Activated T-helper 1 cell treated with anti-CD3 and anti-CD28 coated beads, Interleukin-2, amount 50 U/mL, for 16 hours (primary cell): ENCODE measurements at places on chromosomes 6 and 20.

DNA sequence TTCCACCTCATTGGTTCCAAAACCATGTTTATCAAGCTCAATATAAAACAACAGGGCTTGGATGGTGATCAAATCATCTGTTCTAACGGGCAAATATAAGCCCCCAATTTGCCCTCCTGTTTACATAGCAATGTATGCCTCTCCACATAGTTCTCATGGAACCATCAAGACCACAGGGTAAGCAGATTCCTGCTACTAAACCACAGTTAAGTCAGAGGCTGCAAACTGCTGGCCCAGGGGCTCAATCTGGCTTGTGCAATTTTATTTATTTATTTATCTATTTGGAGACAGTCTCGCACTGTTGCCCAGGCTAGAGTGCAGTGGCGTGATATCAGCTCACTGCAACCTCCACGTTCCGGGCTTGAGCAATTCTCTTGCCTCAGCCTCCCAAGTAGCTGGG is 18.9 kb upstream of the MTHFD1L start:
- DNase-seq = no peak

- DNase-seq = no peak
Measured at GRCh38 chr6:28531479-28532128, 5.9 kb downstream of the GPX5 start.

DNA sequence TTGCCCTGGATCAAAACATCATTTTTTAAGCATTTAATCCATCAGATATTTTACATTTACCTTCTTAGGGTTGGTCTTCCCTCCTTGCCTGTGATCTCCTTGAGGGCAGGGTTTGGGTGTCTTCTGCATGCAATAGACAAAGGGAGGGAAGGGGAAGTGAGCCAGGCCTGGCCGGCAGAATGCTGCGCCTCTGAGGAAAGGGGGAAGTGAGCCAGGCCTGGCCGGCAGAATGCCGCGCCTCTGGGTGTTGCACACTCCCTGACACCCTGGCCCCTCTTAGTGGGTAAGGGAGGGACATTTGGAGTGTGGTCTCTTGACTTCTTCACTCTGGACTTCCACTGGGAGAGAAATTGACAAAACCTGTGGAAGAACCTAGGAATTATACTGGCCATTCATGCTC is 12.4 kb downstream of the PSMF1 start:
- DNase-seq = no peak

DNA sequence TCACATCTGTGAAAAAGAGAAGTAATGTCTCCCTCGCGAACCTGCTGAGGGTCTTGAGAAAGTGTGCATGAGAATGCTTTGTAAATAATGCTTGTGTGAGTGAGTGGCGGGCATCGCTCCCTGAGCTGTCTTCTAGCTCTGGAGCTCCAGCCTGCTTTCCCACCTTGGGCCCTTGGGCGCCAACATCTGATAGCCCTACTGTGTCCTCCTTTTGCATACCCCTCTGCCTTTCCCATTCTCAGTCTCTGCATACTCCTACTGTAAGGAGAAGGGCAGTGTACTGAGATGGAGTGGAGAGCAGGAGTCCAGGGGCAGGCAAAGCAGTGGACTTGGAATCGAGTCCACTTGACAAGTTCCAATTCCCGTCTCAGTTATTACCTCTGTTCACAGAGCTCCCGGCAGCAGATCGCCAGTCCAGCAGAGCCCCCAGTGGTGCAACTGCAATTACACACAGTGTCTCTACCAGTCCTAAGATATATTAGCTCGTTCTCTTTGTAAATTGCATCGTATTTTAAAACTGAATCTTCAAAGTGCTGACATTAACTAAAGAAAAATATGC is 847 bp upstream of the NCR2 start:
- DNase-seq = no peak

DNA sequence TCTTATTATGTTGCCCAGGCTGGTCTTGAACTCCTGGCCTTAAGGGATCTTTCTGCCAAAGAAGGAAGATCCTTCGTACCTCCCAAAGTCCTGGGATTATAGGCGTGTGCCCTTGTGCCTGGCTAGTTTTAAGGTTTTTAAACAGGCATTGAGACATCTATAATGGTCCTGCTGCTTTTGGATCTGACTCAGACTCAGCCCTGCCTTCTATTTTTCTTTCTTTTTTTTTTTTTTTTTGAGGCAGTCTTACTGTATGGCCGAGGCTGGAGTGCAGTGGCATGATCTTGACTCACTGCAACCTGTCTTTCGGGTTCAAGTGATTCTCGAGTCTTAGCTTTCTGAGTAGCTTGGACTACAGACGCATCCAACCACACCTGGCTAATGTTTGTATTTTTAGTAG is 73.7 kb downstream of the PHF20 start:
- no peak for DNase-seq

GRCh38 chr6:112332274-112332673 is 14.9 kb upstream of the RFPL4B start:
- no peak for DNase-seq

DNA sequence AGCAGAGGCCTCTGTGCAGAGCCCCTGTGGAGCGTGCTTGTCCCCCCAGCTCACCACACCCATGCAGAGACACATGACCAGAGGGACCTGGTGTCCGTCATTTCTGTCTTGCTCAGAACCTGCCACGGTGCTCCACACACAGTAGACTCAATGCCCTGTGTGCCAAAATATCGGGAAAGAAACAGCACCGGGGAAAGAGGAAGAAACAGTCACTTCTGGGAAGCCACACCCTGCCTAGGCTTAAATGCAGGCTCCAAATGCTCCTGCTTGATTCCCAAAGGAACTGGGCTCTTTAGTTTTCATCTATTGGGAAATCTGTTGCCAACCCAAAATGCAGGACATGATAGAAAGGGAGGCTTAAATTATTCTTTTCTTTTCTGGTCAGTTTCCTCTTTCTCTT is 503.9 kb downstream of the CD83 start:
- DNase-seq = no peak

DNA sequence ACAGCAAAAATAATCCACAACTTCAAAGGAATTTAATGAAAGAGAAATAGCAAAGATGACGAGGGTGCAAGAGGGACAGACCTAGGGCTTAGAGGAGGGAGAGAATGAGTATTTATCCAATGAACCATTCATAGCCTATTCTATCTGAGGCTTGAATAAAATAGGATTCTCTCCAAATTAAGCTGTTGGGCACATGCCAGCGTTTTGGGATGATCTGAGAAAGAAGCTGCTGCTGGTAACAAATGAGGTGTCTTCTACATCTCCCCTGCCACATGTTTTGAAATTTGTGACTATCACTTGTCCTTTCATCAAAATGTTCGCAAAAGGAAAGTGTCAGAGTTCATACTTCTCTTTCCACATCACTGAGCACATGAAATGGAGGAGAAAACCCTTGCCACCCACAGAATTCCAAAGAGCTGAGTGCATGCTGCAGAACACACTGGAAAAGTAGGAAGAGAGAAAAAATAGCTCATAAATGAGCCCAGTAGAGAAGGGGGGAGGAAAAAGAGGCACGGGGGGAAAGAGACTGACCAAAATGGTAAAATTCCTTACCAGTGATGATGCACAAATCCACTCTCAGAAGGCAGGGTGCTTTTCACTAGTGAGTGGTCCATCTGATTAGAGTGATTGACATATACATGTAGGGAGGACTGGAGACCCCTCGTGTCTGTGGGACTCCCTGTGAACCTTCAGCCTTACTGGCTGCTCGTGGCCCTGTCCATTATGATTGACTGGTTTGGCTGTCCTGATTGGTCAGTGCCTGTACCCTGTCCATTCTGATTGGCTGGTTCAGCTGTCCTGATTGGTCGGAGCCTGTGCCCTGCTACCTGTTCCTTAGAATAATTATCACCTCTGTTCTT is 180.5 kb downstream of the OGFRL1 start:
- no peak for DNase-seq

DNA sequence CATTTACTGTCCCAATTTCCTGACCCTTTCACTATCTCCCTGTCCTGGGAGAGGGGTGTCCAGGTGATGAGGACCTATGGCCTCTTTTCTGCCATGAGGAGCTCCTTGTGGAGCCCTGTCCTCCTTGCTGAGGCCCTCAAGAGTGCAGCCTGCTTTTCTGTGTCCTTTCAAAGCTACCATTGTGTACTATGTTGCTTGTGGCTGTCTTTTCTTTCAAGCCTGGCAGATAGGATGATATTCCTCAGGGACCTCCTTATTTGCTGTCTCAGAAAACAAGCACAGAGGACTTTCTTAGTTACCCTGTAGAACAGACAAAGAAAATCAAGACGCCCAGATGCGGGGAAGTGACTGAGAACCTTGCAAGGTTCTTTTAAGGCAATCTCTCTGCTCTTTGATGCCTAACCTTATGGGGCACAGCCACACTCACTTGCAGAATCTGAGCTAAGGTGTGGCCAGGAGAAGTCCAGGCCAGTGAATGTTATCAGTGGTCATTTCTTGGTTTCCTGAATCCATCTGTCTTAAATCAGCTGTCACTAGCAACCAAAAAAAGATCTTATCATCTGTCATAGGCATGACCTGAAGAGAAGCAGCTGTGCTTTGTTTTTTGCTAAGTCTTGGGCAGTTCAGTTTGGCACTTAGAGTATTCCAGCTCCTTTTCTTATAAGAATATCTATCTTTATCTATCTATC is 17.2 kb downstream of the CARMIL1 start:
- DNase-seq = no peak

- no peak for DNase-seq
Measured at GRCh38 chr20:23461180-23461579, 8.5 kb upstream of the CST11 start.

GRCh38 chr6:33313105-33313708 is 671 bp downstream of the TAPBP start:
- DNase-seq = no peak

DNA sequence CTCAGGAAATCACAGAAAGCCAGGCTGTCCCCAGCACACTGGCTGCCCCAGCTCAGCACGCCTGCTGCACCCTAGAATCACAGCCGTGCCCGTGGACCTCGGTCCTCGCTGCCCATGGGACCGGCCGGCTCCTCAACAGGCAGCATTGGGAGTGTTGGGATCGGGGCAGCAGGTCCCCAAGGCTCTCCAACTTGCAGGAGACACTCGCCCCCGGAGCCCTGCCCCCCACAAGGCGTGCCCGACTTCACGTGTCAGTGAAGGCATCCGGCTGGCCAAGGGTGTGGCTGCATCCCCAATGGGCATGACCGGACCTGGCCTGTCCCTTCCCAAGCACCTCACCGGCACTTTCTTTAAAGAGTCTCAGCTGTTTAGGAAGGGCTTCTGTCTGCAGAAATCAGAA is 3.0 kb upstream of the NTSR1 start:
- DNase-seq = no peak

- no peak for DNase-seq
Measured at GRCh38 chr20:11905460-11906179, 12.1 kb upstream of the BTBD3 start.

DNA sequence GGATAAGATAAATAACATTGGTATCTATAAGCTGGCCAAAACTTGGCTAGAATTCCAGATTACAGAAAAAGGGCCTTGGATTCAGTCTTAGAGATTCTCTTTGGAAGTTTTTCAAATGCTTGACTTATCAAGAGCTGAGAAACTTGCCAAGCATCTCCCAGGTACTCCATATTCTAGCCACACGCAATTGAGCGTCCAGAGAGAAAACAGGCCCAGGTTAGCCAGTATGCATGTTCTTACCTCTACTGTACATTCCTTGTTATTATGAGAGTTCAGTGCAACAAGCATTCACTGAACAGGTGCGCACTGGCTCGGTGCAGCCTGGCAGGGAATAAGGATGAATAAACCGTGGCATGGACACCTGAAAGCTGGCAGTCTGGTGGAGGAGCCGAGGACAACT is 13.7 kb downstream of the CRNKL1 start:
- DNase-seq = no peak

DNA sequence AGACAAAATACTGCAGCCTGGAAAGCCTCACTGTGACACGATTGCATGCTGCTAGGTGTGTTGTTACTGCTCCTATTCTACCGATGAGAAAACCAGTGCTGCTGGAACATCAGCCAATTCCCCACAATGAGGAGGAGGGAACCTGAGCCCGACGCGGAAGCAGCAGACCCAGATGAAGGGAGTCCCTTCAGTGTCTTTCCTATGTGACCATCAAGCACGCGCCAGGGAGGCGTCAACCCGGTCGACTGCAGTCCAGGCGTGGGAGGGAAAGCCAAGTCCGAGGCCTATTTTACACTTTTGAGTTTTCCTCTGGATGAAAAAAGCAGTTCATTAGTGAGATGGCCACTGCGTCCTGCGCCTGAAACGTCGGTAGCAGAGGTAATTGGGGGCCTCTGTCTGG is 63.3 kb downstream of the STK35 start:
- DNase-seq = no peak

- no peak for DNase-seq
Measured at GRCh38 chr20:47818466-47818865, 33.2 kb upstream of the SULF2 start.

DNA sequence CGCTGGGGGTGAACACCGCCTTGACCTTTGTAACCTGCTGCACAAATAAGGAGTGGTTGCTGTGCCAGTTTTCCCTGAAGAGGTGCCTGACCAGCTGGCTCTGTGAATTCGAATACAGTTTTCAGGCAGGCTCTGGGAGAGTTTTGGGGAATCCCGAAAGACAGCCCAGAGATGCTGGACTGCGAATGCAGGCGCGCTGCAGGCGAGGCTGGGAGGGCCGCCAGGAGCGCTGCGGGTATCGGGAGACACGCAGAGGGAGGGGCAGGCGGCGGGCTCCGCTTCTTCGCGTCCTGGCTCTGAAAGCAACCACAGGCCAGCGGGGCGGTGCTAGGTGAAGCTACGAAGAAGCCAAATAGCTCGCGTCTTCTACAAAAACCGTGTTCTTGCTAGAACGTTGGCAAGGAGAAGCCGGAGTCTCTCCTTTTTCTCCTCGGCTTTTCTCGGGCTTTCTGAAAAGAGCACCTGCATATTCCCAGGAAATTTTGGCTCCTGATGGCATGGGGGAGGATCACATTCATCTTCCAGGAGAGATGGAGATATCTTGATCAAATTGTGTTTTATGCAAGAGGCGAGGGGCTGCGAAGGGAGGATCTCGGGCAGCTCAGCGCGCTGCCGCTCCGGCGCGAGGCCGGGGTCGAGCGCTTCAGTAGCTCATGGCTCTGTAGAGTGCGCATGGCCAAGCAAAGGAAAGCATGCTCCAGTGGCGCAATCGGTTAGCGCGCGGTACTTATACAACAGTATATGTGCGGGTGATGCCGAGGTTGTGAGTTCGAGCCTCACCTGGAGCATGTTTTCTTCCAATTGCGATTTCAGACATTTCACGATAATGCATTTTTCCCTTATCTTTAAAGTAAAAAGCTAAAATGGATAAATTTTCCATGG is 158.1 kb upstream of the ZNF184 start:
- no peak for DNase-seq

DNA sequence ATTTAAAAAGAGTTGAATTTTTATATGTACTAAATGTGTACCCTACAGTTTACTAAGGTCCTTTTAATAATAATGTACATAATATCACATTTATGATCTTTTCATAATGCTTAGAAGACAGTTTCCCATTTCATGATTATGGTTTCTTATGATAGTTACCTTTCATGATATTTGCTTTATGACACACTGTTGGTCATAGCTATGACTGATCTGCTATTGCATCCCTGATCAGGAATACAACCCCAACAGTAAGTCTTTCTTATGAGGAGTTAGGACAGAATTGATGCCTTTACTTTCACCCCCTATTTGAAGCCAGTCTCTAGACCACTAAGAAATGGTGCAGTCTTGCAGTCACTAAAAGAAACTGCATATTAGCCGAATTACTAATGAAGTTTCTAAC is 31.0 kb downstream of the LCA5 start:
- no peak for DNase-seq
